HepG2 (cell line): ENCODE measurements at places on chromosomes 1 and 21. TPM values are rescaled to one million over a fixed set of nuclear protein-coding genes. Genes with fewer than 3 reads are reported as not detected.

DNA sequence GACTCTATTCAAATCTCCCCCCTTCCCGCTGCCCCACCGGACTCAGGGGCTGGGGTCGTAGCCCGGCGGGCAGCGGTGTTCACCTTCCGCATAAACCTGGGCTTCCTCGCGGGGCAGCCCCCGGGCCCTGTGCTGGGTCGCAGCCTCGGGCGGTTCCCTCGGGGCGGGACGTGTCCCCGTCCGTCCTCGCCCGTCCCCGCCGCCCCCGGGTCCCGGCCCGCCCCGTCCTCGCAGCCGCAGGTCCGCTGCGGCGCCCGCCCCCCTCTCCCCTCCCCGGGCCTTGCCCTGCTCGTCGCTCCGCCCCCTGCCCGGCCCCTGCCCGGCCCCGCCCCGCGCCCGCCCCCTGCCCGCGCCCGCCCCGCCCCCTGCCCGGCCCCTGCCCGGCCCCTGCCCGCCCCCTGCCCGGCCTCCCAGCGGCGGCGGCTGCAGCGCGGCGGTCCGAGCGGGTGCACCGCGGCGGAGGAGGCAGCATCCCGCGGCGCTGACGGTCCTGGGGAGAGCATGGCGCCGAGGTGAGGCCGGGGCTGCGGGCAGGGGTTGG, at the start of gene COL18A1:
Gene COL18A1, plus strand, starts transcription at position 436 of the 541 bp plus-strand sequence. Its CDS starts 66 bp downstream, at position 502.
- DNase-seq = no peak

DNA sequence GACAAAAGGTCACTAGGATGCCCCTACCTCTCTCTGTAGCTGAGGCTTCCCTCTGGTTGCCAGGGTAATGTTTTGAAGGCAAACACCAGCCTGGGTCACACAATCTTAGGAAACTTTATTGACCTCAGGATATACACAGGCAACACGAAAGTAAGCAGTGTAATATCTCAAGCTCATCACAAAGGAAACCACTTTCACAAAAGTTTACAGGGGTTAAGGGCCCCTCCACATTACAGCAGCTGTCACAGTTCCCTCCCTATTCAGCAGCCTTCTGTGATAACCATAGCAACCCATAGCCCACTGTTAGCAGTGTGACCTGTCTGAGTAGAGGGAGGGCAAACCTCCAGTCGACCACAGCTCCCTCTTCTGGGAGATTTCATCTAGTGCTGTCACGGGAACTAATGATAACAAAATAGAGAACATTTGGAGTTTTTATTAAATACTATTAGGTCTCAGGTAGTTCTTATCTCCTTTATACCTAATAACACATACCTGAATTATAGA, 149.8 kb downstream of the PTPRC start:
- DNase-seq = no peak

DNA sequence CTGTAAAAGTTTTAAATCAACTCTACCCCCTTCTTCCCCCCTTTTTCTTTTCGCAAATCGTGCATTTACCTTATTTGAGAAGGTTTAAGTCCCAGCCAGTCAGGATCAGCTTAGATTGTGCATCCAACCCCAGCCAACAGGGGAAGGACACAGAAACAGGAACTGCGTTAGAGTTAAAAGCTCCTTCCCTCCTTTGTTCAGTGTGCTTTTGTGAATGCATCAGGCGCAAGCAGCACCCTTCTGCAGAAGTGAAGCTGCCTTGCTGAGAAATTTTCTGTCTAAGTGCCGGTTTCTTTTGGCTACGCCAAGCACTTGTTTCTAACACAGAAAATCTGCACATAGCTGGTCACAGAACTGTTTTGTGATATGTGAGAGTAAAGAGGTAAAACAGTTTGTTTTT, 56.2 kb upstream of the PRRC2C start:
- no peak for DNase-seq

- DNase-seq = no peak
Measured at GRCh38 chr21:19237608-19238007, 834.0 kb upstream of the TMPRSS15 start.

DNA sequence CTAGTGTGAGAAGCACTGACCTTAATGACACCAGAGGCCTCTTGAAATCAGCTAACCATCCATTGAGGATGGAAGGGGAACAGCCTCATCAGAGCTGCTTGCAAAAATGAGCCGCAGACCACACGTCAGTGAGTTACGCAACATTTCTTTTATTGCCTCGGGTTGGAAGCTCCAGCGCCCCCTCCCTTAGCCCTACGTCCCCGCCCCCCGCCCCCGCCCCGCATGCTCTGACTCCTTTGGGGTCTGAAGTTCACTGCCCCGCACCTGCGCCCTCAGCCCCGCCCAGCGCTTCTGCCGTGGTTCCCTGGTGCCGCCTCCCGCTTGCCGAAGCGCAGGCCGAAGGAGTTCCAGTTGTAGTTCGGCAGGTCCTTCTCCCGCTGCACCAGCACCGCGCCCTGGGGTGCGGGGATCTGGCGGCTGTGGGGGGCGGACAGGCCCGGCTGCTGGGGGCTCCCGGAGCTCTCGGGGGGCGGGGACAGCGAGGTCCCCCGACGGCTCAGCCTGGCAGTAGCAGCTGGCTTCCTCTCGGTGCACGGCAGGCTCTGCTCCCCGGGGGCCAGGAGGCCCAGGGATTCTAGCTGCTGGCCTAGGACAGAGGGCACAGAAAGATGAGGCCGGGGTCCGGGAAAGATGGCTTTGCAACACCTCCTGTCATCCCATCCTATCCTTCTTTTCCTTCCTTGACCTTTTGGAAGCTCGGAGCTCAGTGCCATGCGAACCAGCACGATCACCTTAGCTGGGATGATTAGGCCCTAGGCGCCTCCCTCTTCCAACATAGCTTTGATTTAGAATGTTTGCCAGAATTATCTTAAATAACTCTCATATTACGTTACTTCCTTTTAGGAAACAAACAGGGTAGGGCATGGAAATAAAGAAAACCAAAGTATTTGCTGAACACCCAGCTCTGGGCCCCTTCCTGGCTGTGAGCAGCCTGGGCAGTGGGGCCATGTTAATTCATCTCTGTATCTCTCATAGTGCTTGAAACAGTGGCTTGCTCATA, 5.8 kb downstream of the KISS1 start:
- DNase-seq = peak; percentile 60

- no peak for DNase-seq
Measured at GRCh38 chr1:89827330-89827729, 6.5 kb downstream of the LRRC8D start.

GRCh38 chr1:22969304-22969709, 3.4 kb downstream of the LACTBL1 start:
- no peak for DNase-seq

GRCh38 chr1:47189844-47190508, at the start of gene PDZK1IP1:
Gene PDZK1IP1, minus strand, starts transcription at chr1:47190036. Its CDS starts 104 bp downstream, at chr1:47189932.
- DNase-seq = no peak

GRCh38 chr1:204462229-204462561, 32.4 kb downstream of the PIK3C2B start:
- DNase-seq = no peak

- no peak for DNase-seq
Measured at GRCh38 chr1:228021355-228022030, 14.7 kb downstream of the WNT3A start.

- no peak for DNase-seq
Measured at GRCh38 chr1:227372726-227373130, 54.4 kb upstream of the CDC42BPA start.

- no peak for DNase-seq
Measured at GRCh38 chr1:32390904-32391870, 3.1 kb downstream of the BSDC1 start.

DNA sequence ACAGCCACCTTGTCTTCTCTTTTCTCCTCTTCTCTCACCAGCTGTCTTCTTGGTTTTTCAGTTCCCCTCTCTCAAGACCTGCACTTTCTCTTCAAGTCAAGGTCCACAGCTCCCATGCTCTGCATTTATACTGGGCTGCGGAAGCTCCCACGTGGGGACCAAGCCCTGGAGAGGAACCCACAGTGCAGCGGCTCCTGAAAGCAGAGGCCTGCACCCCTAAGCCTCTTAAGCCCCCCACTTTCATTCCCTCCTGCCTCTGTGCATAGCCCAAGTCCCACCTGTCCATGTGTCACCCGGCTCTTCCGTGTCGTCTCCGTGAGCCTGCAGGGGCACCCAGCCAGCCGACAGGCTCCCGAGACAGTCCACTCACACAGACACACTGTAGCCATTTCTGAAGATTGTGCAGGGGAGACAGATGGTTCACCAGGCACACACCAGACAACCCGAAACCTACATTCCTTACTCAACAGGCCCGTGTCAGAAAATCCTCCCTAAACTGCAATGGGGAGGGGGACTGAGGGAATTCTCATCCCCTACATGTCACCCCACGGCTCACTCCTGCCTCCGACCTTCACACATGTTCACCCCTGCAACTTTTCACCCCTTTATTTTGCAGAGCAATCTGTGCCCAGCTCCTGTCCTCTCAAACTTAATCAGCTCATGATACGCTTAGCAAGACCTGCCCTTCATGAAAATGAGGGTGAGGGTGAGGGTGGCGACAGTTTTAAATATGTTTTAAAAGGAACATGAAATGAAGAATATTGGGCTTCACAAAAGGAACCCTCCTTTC, 6.3 kb downstream of the MX2 start:
- DNase-seq = no peak

DNA sequence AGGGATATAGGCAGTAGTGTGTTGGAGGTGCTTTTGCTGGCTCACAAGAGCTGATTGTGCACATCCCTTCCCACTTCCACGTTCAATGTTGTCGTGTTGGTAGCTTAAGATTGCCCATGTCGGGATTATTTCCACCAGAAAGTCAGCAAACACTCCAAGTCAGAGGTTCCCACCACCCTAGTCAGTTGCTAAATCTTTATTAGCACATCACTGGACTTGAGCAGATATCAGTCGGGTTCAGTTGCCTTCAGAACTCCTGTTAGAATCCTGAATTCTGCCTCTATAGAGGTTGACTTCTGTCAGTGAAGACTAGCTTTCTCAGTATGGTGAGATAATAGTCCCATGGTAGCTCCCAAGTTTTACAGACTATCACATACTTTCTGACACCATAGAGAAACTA, 10.5 kb downstream of the AGL start:
- DNase-seq = no peak

GRCh38 chr1:153661111-153661708, 2.7 kb downstream of the SNAPIN start:
- no peak for DNase-seq

- no peak for DNase-seq
Measured at GRCh38 chr1:11299225-11299574, 26.2 kb downstream of the UBIAD1 start.

- DNase-seq = no peak
Measured at GRCh38 chr1:36880155-36881067, 153.9 kb downstream of the GRIK3 start.

DNA sequence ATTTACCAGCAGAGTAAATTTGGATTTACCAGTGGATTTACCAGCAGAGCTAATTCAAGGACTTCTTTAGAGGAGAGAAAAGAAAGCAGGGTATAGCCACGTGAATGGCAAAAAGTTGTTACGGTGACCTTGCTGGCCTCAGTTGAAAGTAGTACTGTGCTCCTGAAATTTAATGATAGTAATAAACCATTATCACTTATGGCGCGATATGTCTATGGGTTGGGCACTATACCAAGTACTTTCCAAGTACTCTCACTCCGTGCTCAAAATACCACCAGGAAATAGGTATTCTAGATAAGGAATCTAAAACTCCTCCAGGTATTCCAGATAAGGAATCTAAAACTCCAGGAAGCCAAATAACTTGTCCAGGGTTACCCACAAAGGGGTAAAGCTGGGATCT, 35.8 kb downstream of the SLC44A3 start:
- no peak for DNase-seq

DNA sequence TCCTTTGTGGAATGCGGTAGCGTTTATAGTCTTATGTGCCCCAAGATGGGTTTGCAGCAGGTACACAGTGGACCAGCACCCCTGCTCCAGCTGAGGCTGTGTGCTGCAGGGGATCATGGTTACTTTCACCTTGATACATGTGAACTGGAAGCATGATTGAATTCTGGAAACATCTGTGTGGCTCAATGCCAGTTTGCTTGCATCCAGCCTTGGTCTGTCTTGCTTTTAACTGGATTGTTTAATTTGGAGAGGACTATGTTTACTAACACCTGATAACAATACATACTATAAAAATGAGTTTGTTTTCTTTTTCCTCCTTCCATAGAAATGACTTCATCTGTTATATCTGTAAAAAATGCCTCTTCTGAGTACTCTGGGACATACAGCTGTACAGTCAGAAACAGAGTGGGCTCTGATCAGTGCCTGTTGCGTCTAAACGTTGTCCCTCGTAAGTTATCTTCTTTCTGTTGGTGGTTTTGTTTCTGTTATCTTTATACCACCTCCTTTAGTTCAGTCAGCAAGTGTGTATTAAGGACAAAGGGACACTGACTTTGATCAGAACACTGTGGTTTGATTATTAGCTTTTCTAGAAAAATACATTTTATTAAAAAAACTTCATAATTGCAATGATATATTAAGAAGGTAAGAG, 47.7 kb downstream of the CXADR start:
- DNase-seq = no peak

DNA sequence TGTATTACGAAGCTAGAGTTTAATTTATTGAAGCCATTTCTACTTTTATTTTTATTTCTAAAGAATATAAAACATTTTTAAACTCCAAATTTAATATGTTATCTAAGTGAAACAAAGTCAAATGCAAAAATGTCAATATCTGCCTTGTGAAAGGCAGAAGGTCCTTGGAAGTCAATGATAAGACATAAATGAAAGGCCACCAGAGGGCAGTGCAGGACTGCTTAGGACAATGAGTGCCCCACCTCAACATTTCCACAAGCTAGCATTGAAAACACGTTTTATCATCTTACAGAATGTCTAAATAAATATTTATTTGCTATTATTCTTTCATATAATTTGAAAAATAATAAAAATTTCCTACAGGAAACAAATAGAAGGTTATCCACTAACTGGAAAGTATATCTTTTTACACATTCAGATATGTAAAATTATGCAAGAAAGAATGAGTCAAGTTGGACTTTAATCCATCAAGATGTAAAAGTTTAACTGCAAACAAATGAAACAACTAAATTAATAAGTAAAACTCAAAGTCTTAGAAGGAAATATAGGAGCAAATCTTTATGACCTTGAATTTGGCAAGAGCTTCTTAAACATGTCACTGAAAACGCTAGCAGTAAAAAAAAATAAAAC, 140.1 kb upstream of the FMN2 start:
- DNase-seq = peak; percentile 63

DNA sequence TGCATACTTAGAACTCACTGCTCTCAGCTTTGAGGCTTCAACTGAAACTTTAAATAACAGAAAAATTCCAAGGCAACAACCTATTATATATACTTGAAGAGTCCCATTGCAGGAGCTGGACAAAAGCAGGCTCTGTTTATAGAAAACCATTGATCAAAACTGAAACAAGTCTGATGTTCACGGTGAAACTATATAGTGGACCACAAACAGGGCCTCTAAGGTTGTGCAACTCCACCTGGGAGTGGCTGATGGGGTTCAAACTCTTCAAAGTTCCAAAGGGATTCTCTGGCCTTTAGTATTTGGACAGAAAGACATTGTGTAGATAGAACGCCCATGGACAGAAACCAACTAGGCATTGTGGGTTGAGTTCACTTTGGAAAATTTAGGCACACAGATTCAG, 140.3 kb downstream of the ZC3H11B start:
- no peak for DNase-seq

The SPRR2E gene
- total RNA-seq = not detected in 2 replicates

The PDPN gene
- total RNA-seq = not detected in 2 replicates

The OR2L5 gene
- total RNA-seq = not detected in 2 replicates

The CRYAA gene
- 5.2 and 5.6 TPM in 2 replicates for total RNA-seq

The CNKSR1 gene
- total RNA-seq = 1.5 and 3.4 TPM in 2 replicates

The LMOD1 gene
- total RNA-seq = not detected in 2 replicates

The PLA2G2F gene
- not detected in 2 replicates for total RNA-seq

The ATG4C gene
- 11.2 and 15.9 TPM in 2 replicates for total RNA-seq

The CTSS gene
- 1.0 and 1.3 TPM in 2 replicates for total RNA-seq

The MIER1 gene
- total RNA-seq = 30.4 and 49.3 TPM in 2 replicates

The ARID1A gene
- 11.9 and 18.4 TPM in 2 replicates for total RNA-seq

The ACTA1 gene
- 5.2 and 5.9 TPM in 2 replicates for total RNA-seq

The LCE1A gene
- total RNA-seq = not detected in 2 replicates

The SPSB1 gene
- 5.0 and 7.1 TPM in 2 replicates for total RNA-seq

The RAB42 gene
- total RNA-seq = 10.3 and 10.4 TPM in 2 replicates
